Smooth muscle cell of the coronary artery (primary cell): ENCODE measurements at places on chromosomes 5 and 9. TPM values are rescaled to one million over a fixed set of nuclear protein-coding genes. Genes with fewer than 3 reads are reported as not detected.

CCDC183 gene
- total RNA-seq: 0.30 and 2.2 TPM in 2 replicates

CDK9 gene
- total RNA-seq: 41.5 and 66.2 TPM in 2 replicates

OTP gene
- total RNA-seq: not detected in 2 replicates

POU5F2 gene
- 0.45 and 0.47 TPM in 2 replicates for total RNA-seq

PDCD1LG2 gene
- 4.3 and 6.6 TPM in 2 replicates for total RNA-seq

PCDHGA12 gene
- total RNA-seq: 5.8 and 9.9 TPM in 2 replicates

OTULINL gene
- under 0.01 and 0.08 TPM in 2 replicates for total RNA-seq

SPAAR gene
- total RNA-seq: 0.12 and 0.68 TPM in 2 replicates

ENTPD8 gene
- total RNA-seq: 0.15 TPM in 1 of 2 replicates, not detected in the other

TNFSF15 gene
- under 0.01 and 0.12 TPM in 2 replicates for total RNA-seq

ZFP37 gene
- 2.1 TPM in 2 replicates for total RNA-seq
